Bronchial epithelial cell (primary cell): ENCODE measurements at places on chromosomes 1 and 21. TPM values are rescaled to one million over a fixed set of nuclear protein-coding genes. Genes with fewer than 3 reads are reported as not detected.

DNA sequence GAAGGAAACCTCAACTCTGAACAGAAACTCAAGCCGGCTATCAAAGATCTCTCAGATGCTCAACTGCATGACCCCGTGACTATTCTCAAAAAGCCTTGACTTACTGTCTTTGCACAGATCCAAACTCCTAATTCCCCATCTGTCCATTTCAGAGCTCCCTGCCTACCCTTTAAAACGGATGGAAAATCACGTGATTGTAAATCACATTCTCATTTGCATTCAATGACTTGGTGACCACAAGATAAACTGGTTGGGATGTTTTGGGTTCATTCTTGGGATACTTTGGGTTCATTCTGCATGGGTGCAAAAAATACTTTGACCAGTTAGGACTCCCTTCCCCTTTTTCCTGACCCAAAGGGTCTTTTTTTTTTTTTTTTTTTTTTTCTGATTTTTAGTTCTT lies 41.3 kb upstream of the RUNX1 start:
- DNase-seq: no peak

DNA sequence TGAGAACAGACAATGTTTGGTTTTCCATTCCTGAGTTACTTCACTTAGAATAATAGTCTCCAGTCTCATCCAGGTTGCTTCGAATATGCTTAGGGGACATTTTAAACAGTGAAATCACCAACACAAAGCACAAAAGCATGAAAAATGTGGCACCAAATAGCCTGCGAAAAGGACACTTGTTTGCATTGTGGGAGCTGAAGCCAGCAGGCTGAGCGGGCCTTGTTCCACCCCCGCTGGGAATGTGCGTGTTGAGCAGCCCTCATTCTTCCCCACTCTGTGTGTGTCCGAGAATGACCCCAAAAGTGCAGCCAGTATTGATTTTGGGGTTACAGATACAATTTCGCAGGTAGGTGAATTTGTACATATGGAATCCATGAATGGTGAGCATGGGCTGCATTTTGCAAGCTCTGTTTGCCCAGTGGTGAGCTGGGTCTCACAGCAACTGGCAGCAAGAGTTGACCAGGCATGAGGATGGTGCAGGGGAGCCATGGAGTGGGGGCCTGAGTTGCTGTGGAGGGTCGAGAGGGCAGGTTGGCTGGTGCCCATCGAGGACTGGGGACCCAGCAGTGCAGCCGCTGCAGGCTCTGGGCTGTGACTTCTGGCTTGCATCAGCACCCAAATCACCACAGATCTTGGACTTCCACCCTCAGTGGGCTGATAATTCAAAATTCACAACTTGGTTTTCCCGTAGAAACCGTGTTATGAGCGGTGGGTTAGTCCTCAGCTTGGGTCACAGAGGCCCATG lies 29.4 kb downstream of the NENF start:
- no peak for DNase-seq

DNA sequence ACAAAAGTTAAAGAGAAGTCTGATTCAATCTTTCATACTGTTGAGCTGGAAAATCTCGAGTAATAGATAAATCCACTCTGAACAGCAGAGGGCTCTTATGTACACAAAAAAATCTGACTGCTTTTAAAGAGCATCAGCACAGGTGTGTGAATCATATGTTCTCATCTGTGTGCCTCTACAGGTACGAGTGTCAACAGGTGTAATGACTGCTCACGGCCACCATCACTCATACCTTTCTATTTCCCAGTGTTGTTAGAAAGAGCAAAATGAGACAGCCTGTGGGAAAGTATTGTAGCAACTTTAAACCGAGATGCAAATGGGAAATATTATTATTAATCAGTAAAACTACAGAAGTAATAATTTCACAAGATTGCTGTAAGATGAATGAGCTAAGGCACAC lies 49.0 kb upstream of the SCAF4 start:
- peak; percentile 80 for DNase-seq

GRCh38 chr1:167648978-167649744 lies 19.1 kb downstream of the RCSD1 start:
- no peak for DNase-seq

DNA sequence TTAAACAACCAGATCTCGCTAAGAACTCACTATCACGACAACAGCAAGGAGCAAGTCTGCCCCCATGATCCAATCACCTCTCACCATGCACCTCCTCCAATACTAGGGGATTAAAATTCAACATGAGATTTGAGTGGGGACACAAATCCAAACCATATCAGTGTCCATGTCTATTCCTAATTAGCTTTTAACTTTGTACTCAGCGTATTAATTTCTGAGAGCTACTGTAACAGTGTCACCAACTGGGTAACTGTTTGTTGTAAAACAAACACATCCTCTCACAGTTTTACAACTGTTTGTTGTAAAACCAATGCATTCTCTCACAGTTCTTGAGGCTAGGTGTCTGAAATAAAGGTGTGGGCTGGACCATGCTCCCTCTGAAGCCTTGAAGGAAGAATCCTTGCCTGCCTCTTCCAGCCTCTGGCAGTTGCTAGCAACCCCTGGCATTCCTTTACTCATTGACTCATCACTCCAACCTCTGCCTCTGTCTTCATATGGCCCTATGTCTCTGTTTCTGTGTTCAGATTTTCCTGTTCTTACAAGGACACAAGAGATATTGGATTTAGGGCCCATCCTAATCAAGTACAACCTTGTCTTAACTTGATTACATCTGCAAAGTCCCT lies 121.2 kb downstream of the LTN1 start:
- DNase-seq: no peak

DNA sequence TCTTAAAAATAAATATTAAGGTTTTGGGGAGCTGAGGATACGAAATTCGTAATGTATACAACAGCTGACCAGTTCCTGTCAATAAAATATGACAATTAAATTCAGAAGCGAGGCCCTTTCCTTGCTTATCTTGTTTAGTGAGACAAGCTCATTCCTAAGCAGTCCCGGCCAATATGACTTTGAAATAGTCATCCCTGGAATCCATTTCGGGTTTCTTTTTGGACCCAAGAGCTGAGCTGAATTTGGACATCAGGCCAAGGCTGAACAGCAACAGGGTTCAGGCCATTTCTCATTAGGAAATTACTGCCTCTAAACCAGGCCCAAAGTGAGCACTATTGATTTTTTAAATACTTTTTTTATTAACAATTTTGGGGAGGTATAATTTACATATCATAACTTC lies 17.3 kb upstream of the FMN2 start:
- DNase-seq: no peak

C1orf174 gene
- total RNA-seq: 36.5 and 45.3 TPM in 2 replicates

DNA sequence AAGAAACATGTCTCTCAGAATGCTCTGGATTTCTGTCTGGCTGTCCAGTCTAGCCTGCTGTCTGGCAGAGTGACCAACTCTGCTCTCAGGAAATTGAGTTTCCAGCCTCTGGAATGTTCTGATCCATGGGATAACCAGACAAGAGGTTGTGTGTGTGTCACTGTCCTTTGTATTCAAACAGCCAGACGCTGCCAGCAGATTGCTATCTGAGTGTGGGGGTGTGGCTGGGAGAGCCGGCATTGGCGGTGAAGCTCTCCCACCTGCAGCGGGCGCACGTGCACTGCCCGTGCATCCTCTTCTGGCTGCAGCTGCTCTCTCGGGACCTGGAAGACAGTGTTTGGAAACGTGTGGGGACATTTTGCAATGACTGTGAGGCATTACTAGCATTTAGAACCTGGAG lies 26.1 kb downstream of the PKP1 start:
- DNase-seq: peak; percentile 69

PRAMEF17 gene
- not detected in 2 replicates for total RNA-seq

LMX1A gene
- total RNA-seq: not detected in 2 replicates

DNA sequence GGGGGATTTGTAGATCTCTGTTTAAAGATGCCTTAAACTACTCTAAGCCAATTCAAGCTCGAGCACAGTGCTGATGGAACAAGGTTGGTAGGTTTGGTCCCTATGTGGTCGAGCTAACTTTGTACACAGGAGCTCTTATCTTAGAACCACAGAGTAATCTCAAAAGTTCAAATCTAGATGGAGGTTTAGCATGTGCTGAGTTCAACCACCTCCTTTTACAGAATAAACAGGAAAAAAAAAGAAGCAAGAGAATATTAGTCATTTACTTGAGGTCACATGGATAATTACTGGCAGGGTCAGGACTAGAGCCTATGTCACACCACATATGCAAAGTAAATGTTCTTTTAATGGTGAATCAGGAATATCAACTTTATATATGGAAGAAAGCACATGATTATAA lies 86.2 kb downstream of the DTL start:
- no peak for DNase-seq

DNA sequence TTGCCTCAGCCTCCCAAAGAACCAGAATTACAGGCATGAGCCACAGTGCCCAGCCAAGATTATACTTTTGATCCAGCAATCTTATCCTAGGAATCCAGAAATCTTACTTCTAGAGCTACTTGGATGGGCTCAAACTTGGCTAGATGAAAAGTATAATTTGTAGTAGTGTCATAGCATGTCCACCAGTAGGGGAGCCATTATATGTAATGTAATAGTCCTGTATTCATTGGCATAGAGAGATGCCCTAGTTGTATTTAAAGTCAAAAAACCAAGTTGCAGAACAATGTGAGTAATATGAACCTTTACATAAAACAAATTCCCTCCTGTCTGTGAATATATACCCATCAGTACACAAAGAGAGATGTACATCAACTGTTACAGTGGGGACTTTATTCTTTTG lies 83.9 kb downstream of the NOS1AP start:
- no peak for DNase-seq

DNA sequence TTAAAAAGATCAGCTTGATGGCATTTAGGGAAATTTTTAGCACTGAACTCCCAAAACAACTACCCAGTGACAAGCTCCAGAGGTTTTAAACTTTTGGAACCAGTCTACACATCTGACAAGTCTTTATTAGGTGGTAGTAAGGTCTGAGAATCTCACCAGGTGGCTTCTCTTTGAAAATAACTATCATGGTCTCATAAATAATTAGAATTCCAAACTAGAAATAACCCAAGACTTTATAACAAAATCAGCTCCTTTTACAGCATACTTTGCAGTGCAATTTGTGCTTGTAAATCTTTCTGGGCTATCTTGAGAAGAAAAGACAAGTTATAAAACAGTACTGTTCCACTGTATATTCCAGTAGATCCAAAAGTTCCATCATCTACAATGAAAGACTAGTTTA lies 108.7 kb downstream of the LTN1 start:
- no peak for DNase-seq

DNA sequence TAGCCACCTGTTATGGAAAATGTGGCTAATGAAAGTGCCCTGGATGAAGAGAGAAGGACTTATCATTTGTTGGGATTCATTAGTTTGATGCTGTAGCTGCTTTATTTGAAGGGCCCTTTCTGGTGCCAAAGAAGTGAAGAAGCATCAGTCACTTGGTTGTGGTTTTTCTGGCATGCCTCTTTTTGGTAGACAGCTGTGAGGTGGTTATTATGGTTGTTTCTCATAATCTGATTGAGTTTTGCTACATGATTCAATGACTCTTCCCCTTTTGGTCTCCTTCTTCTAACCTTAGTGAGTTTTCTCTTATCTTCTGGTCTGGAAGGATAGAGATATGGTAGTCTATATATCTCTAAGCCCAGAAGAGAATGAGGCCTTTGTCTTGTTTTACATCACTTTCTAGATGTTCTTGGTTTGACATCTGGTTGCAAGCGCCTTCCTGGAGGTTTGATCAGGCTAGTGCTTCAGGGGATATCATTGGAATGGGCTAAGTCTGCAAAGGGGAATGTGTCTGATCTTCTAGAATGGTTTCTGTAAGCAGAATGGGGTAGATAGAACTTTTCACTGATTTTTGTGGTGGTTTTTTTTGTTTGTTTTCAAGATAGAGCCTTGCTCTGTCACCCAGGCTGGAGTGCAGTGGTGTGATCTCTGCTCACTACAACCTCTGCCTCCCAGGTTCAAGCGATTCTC lies 26.0 kb downstream of the ARID1A start:
- DNase-seq: no peak

- DNase-seq: peak; percentile 35
These were observed 66.1 kb downstream of the PLXNA2 start for GRCh38 chr1:208178091-208178529.

DNA sequence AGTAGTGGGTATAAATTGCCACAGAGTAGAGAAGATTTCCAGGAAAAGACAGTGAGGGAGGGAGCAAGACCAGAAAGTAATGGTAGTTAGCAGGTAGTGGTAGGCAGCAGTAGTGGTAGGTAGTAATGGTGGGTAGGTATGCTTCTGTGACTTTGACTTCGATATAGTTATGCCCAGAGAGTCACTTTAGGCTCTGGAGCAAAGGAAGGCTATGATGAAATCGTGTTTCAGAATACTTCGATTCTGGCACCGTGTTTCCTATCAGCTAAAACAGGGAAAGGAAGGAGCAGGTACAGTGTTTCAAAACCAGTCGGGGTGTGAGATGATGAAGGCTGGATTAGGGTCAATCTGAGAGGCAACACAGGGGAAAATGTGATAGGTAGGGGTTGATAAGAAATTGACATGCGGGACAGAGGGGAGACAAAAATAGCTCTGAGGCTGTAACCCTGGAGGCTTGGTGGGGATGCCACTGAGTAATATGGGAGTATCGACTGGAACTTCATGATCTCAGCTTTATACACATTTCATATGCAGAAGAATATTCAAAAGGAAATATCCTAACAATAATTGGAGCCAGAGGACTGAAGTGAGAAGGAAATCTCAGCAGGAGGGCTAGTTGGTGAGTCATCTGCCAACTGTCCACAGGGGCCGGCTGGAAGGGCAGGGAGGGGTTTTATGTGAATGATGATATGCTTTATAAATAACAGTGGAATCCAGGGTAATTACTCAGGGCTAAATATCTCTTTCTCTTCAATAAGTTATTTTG lies 25.2 kb upstream of the TRIM45 start:
- peak; percentile 63 for DNase-seq

GRCh38 chr1:181159451-181160140 lies 71.1 kb downstream of the IER5 start:
- DNase-seq: peak; percentile 98

FAM72D gene
- 0.13 TPM in 1 of 2 replicates, not detected in the other for total RNA-seq

- DNase-seq: no peak
These were observed 5.0 kb downstream of the TRIM62 start for GRCh38 chr1:33176887-33177286.
